Mucosa of descending colon (tissue), 3 donors: ENCODE measurements at places on chromosomes 3 and 15.

- DNase-seq, result no peak
Measured at GRCh38 chr15:25366058-25366457, 72.8 kb downstream of the UBE3A start.

DNA sequence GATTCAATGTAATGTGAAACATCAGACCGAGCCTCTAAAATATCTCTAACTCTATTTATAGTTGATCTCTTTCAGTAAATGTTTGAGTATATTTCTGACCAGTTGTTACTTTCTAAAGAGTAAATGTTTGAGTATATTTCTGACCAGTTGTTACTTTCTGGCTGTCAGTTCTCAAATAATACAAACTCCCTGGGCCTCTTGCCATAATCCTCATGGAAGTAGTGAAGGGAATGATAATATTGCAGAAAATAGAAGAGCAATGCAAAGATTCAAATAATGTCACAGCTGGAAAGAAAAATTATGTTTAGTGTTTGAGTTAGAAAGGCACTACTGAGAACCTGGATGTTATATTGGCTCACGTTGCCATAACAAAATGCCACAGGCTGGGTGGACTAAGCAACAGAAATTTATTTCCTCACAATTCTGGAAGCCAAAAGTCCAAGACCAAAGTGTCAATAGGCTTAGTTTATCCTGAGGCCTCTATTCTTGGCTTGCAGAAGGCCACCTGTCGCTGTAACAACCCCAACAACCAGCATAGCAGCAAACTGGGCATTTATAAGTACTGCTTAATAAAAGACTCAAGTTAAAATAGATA lies 470.6 kb upstream of the BCHE start:
- DNase-seq, result no peak

DNA sequence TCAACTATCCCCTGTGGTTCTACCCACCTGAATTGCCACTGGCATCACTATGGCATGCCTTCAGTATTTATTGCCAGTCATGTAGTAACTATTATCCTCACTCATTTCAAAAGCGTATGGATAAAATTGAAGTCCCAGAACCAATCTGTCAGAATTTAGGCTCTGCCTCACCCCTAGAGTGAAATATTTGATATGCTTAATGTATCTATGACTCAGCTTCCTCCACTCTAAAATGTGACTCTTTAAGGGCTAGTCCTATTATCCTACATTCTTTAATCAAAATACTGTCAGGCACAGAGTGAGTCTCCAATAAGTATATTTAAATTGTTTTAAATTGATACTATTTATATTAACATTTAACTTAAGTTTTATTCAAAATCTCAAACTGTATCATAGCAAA lies 27.6 kb downstream of the ARPP21 start:
- DNase-seq, result no peak

DNA sequence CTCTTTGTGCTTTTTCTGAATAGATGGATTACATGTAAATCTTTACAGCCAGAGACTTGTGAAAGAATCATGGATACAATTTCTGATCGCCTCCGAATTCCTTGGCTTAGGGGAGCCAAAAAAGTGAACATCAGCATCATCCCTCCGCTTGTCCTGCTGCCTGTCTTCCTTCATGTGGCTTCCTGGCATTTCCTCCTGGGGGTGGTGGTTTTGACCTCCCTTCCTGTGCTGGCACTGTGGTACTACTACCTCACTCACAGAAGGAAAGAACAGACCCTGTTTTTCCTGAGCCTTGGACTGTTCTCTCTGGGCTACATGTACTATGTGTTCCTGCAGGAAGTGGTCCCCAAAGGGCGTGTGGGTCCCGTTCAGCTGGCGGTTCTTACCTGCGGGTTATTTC lies 5.9 kb downstream of the ZDHHC23 start:
- DNase-seq, result no peak

- DNase-seq, result peak; percentile 68
Measured at GRCh38 chr3:157572559-157573270, 69.5 kb upstream of the VEPH1 start.

DNA sequence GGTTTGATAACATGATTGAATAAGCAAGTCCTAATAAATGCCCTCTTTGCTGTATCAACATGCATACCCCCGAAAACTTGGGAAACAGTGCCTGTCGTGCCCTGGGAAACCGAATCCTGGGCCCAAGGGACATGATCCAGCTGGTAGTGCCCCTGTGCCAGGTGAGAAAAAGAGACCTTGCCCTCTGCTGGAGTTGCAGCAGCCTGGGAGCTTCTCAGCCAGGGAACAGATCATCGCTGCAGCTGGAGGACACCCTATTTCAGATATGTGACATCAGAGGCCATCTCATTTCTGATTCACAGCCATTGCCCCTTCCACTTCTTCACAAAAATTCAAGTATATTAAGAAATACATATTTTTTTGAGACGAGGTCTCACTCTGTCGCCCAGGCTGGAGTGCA lies 32.3 kb downstream of the STOML1 start:
- no peak for DNase-seq

GRCh38 chr15:52784799-52785671 lies 5.1 kb downstream of the ONECUT1 start:
- DNase-seq, result no peak

GRCh38 chr3:58021962-58022361 lies 13.7 kb downstream of the FLNB start:
- no peak for DNase-seq

- no peak for DNase-seq
Measured at GRCh38 chr15:96038650-96039049, 291.9 kb upstream of the NR2F2 start.

DNA sequence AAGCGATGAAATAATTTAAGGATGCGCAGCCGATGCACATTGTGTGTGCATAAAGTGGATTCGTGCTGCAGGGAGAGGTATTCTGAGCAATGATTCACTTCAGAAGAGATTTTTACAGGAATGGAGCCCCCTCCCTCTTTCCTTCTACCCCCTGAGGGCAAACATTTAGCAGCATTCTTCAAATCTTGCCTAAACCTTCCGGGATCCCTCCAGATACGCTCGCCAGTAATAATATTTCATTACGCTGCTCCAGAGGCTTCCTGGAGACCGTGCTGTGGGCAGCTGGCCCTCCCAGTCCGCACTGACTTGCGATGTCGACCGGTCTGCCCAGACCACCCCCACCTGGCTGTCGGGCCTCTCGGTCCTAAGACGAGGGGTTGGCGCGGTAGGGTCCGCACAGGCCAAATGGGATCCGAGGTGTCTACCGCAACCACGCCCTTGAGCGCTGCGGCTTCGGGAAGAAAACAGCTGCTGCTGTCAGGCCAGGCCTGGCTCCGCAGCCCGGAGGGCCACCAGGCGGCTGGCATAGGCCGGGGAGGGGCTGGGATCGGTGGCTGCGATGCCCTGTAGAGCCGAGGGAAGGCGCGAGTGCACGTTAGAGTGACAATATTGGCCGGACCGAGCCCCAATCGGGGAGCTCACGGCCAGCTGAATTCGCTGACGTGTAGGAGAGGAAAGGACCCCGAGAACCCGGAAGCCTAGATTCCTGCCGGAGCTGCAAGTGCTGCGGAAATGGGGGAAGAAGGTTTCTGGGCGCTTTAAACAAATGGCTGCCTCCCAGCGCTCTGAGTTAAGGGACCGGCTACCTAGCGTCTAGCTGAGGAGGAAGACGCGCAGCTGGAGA lies 14.3 kb downstream of the ZIC4 start:
- DNase-seq, result no peak

- no peak for DNase-seq
Measured at GRCh38 chr3:88137836-88138235, 11.9 kb upstream of the C3orf38 start.

GRCh38 chr3:12060139-12060845 lies 56.1 kb downstream of the SYN2 start:
- no peak for DNase-seq

GRCh38 chr3:29649815-29650547 lies 369.1 kb downstream of the RBMS3 start:
- DNase-seq, result peak; percentile 27

GRCh38 chr3:48477959-48478520 lies 25.9 kb downstream of the SHISA5 start:
- DNase-seq, result no peak

DNA sequence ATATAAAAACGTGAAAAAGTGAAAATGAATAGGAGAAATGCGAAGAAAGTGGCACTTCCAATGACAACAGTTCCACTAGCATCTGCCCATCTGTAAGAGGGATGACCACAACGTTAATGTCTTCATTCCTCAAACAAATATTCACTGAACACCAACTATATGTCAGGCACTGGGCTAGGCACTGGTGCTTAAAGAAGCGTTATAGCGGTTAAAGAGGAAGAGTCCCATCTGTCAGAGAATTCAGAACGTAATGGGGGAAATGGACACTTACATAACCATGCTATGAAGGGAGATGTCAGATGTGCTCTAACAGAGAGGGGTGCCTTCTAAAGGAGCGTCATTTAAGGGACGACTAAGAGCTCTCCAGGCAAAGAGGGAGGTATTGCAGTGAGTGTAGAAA lies 8.2 kb downstream of the RUBCN start:
- no peak for DNase-seq

GRCh38 chr3:120566243-120566975 lies 29.7 kb upstream of the NDUFB4 start:
- no peak for DNase-seq

DNA sequence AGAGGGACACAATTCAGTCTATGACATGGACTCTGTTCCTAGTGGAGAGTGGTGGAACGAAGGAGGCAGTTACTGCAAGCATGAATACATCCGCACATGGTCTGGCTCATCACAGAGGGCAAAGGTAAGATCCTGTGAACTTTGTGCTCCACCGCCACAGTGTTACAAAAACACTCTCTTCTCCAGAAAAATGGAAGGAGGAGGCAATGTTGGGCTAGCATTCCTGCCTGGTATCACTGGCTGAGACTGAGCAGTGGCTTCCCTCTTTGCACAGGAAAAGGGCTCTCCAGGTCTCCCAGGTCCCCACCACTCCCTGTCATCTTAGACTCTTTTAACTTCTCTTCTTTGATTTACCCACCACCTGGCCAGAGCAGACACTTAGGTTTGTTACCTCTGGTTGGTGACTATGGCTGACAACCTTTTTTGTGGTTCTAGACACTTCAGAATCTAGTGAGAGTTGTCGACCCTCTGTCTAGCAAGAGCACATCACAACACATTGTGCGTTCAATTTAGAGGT lies 1.5 kb upstream of the EEFSEC start:
- DNase-seq, result no peak

DNA sequence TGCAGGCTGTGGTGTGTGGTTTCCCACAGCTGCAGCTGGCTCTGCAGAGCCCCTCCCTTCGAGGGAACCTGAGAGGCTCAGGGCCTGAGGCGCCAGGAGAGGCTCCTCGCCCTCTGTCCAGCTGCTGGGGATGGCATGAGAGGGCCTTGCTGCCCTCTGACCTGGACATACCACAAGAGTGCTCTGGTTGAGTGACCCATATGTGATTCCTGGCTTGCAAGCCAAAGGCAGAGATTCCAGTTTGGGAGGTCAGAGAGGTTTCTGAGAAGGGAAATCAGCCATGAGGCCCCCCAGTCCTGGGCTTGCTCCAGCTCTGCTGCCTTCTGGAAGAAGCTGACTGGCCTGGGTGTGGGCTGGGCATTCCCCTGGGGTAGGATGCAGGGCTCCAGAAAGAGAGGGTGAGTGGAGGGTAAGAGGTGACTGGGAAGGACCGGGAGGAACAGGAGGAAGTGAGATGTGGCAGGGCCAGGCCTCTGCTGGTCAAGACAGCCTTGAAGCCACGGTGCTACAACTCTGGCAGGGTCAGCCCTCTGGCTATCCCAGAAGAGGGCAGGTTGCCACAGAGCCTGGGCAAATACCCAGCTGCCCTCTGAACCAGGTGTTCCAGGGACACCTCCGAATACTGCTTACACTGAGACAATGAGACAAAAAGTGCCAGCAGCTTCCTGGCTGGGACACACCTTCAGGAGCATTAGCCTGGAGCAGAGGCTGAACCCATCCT lies 16.0 kb upstream of the SRP14 start:
- DNase-seq, result no peak

DNA sequence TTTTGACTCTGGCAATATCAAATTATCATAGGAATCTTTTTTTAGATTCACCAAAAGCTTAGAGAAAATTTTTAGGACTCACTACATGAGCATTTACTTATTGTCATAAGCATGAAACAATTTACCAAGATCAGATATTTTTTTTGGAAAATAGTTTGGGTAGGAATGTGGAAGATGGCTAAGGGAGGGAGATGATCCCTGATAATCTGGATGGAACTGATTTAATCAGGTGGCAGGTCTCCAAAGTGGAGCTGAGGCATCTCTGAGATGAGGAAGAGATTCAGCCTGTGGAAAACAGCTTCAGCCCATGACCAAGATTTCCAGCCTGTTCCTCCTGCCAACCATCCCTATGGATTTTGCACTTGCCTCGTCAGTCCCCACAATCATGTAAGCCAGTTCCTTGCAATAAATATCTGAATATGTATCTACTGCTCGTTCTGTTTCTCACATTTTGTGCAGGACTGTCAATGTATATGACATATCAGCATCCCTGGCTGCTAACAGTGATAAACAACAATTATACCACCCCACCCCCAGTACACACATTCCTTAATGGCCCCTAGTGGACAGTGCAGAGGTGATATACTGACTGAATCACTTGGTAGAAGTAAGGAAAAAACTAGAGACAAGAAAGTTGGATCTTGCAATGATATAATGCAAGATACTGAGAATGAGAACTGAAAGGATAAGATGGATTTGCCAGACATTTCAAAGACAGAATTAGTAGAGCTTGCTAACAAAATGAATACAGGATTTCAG lies 183.8 kb downstream of the NEK10 start:
- no peak for DNase-seq

- no peak for DNase-seq
Measured at GRCh38 chr3:7740458-7740857, 761.2 kb upstream of the LMCD1 start.

GRCh38 chr3:117932441-117932840 lies 1102.2 kb downstream of the IGSF11 start:
- no peak for DNase-seq

GRCh38 chr3:176663837-176664831 lies 533.1 kb downstream of the TBL1XR1 start:
- DNase-seq, result no peak

- DNase-seq, result peak; percentile 60
Measured at GRCh38 chr3:31448035-31448881, 84.5 kb upstream of the STT3B start.

GRCh38 chr3:190517687-190518086 lies 3.8 kb downstream of the IL1RAP start:
- no peak for DNase-seq

GRCh38 chr15:44532689-44533088 lies 4.3 kb upstream of the EIF3J start:
- no peak for DNase-seq

DNA sequence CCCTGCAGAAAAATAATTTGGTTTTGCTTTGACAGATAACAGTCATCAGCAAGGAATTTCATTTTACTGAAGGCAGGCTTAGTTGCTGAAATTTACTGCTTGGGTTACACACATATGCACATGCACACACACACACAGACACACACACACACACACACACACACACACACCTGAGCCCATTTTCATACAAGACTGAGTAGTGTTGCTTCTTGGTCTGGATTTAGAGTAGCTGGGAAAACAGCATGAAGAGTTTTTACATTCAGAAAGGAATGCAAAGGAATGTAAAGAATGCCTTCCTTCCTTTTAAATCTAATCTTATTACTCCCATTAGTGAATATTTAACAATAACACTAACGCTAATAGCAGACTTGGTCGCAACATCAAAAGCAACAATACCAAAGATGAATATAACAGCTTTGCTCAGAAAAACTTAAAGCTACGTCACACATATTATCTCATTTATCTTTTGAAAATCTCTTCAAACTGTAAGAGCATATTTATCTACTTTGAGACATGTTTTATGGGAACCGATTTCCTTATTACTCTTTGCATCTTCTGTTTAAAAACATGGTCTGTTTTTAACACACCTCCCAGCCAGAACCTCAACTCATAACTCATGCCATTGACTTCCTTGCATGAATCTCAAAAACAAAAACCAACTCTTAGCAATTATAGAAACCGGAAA lies 32.5 kb downstream of the RFTN1 start:
- no peak for DNase-seq

GRCh38 chr15:38374029-38374428 lies 79.9 kb upstream of the FAM98B start:
- DNase-seq, result no peak
